Activated naive CD8-positive, alpha-beta T cell treated with anti-CD3 and anti-CD28 coated beads for 36 hours (primary cell): ENCODE measurements at places on chromosomes 7 and 10. TPM values are rescaled to one million over a fixed set of nuclear protein-coding genes. Genes with fewer than 3 reads are reported as not detected.
A peak's percentile ranks its signal among the peaks of the same experiment; 100 is the strongest.

- no peak for DNase-seq
- no peaks in the 10 kb centered on the region for H3K36me3 ChIP-seq
- H3K27me3 ChIP-seq: peaks cover 10% of the 10 kb centered on the region
- H3K4me1 ChIP-seq: no peaks in the 10 kb centered on the region
- H3K4me3 ChIP-seq: no peak overlapping the region
Measured at GRCh38 chr10:10914144-10914543, 103.5 kb upstream of the CELF2 start.

DNA sequence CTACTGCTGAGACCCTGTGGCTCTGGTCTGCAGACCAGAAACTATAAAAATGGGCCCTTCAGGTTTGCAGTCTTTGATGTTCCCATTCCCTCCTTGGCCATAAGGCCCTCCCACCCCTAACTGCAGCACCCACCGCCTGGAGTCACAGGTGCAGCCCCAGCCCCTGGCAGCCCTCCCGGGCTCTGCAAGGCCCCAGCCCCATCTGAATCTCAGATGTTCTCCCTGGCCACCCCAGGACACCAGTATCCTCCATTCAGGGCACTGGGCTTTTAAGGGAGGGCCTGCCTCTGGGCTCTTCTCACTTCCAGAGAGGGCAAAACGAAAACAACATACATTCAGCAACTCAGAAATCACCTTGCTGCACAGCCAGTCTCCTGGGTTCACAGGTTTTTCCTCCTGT lies 107.7 kb upstream of the RET start:
- DNase-seq: no peak
- no peak overlapping the region for H3K4me3 ChIP-seq
- peaks cover 5% of the 10 kb centered on the region for H3K27me3 ChIP-seq
- H3K27ac ChIP-seq: no peak overlapping the region
- no peaks in the 10 kb centered on the region for H3K36me3 ChIP-seq
- no peaks in the 10 kb centered on the region for H3K4me1 ChIP-seq

DNA sequence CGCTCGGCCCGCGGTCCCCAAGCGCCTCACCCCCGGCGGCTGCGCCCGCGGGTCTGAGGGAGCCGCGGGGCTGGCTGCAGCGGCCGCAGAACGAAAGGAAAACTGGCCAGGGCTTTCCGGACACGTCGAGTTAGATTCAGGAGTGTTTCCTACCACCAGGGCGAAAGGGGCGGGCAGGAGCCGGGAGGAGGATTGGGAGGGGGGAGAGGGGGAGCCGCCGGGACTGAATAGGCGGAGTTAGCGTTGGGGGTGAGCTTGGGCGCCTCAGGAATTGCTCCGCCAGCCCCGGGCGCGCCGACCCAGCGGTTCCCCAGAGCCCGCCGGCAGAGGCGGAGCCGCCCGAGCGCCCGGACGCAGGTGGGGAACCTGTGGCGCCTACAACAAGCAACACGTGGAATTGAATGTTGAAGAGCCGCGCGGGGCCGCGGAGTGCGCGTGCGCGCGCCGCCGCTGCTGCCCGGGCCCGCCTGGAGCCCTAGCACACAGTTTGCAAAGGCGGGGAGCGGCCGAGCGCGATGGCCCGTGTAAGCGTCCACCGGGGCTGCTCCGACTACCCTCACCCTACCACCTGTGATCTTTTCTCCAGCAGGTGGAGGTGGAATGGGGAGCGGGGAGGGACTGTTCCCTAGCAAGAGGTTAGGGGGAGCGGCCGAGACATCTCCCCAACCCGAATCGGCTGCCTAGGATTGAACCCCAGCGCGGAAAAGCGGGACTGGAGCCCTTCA lies at the start of gene CADPS2:
TSS of gene CADPS2 (minus strand) at position 104 of the 725 bp plus-strand sequence. CDS start 123 bp downstream, outside the sequence.
- peaks cover 5% of the 10 kb centered on the region for H3K4me1 ChIP-seq
- peak within 1 kb of the TSS; percentile 29 for H3K27ac ChIP-seq
- DNase-seq: peak; percentile 30
- H3K4me3 ChIP-seq: peak within 1 kb of the TSS; percentile 42

GRCh38 chr7:69685293-69685631 lies 87.0 kb downstream of the AUTS2 start:
- no peaks in the 10 kb centered on the region for H3K4me1 ChIP-seq
- no peak overlapping the region for H3K4me3 ChIP-seq
- no peak overlapping the region for H3K27ac ChIP-seq
- H3K27me3 ChIP-seq: no peaks in the 10 kb centered on the region
- H3K36me3 ChIP-seq: no peaks in the 10 kb centered on the region

DNA sequence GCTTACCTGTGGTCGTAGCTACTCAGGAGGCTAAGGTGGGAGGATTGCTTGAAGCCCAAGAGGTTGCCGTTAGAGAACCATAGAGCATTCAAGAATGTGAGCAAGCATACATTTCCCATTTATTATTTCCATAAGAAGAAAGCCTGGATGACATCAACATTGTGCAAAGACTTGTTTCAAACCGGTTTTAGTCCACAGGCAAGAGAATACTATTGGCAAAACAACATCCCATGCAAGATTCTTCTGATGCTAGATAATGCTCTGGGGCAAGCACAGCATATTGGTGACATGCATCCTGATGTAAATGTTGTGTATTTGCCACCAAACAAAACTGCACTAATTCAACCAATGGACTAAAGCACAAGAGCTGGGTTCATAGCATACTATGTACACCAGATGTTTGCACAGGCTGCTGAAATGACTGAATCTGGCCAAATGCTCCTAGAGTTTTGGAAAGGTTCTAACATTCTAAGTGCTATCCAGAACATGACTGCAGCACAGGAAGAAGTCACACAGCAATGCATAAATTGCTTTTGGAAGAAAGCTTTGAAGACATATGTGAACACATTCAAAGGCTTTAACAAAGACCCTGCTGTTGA lies 42.6 kb downstream of the OTUD1 start:
- DNase-seq: no peak
- H3K36me3 ChIP-seq: no peaks in the 10 kb centered on the region
- H3K27ac ChIP-seq: no peak overlapping the region

- H3K27ac ChIP-seq: peak overlapping the region; percentile 89
- DNase-seq: no peak
- H3K36me3 ChIP-seq: peaks cover 9% of the 10 kb centered on the region
- peaks cover 31% of the 10 kb centered on the region for H3K4me1 ChIP-seq
- no peaks in the 10 kb centered on the region for H3K27me3 ChIP-seq
Measured at GRCh38 chr7:101952355-101953247, 135.2 kb downstream of the CUX1 start.

DNA sequence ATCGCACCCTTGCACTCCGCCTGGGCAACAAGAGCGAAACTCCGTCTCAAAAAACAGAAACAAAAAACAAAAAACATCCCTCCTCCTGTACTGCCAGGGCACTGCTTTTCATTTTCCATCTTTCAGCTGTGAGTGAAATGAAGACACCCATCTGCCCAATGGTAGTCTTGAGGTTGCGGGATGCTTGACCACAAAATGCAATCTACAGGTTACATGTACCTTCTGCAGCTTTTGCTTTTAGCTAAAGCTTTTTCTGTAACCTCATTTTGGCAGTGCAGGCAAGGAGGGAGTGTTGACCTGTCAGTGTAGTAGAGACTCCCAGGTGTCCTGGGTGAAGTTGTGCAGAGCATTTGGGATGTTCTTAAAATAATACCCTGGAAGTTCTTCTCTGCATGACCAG lies 476.5 kb downstream of the CALN1 start:
- H3K4me1 ChIP-seq: no peaks in the 10 kb centered on the region
- H3K4me3 ChIP-seq: no peak overlapping the region
- DNase-seq: no peak

- peaks cover 3% of the 10 kb centered on the region for H3K4me1 ChIP-seq
- no peaks in the 10 kb centered on the region for H3K36me3 ChIP-seq
- H3K4me3 ChIP-seq: no peak overlapping the region
- no peak for DNase-seq
- no peak overlapping the region for H3K27ac ChIP-seq
Measured at GRCh38 chr7:85156661-85157208, 30.1 kb downstream of the SEMA3D start.

DNA sequence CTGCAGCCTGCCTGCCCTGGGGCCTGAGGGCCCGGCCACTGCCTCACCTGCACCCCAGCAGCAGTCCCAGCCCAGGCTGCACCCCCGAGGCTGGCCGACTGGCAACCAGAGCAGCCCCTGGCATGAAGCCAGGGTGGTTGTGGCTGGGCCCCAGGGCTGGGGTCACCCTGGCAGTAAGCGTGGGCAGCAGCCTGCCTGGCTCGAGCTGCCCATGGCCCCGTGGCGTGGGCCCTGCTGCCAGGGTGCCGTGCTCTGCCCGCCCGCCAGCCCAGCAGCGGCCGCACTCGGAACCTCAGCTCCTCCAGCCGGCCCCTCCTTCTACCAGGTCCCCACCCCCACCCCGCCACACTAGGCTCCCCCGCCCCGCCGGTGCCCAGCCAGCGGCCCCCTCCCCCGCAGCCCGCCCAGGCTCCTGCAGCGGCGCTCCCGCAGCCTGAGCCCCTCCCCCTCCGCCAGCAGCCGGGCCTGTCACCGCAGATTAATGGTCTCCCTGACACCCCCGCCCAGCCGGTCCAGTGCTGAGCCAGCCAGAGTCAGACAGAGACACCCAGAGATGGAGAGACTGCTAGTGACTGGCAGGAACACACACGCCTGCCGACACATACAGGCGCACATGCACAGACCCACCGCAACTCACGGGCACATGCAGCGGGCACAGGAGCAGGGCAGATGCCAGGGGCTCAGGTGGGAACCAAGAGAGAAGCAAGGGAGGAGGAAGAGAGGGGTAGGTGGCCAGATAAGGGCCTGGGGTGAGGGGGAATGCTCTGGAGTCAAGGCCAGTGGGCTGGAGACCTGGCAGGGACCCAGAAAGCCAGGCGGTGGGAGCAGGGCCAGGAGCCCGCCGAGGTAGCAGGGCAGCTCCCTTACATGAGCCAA lies 22.4 kb downstream of the KCNH2 start:
- peaks cover 6% of the 10 kb centered on the region for H3K4me1 ChIP-seq
- H3K36me3 ChIP-seq: peaks cover 2% of the 10 kb centered on the region
- H3K4me3 ChIP-seq: no peak overlapping the region
- H3K27ac ChIP-seq: no peak overlapping the region
- H3K27me3 ChIP-seq: peaks cover 43% of the 10 kb centered on the region

DNA sequence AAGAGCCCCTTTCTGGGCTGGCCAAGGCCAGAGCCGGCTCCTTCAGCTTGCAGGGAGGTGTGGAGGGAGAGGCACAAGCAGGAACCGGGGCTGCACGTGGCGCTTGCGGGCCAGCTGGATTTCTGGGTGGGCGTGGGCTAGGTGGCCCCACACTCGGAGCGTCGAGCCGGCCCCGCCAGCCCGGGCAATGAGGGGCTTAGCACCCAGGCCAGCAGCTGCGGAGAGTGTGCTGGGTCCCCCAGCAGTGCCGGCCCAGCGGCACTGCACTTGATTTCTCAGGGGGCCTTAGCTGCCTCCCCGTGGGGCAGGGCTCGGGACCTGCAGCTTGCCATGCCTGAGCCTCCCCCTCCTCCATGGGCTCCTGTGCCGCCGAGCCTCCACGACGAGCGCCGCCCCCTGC lies 48.1 kb downstream of the SH2D4B start:
- no peak overlapping the region for H3K27ac ChIP-seq
- H3K36me3 ChIP-seq: no peaks in the 10 kb centered on the region
- DNase-seq: no peak
- no peak overlapping the region for H3K4me3 ChIP-seq
- no peaks in the 10 kb centered on the region for H3K4me1 ChIP-seq

GRCh38 chr7:97871659-97872024 lies 566 bp downstream of the ASNS start:
- H3K27me3 ChIP-seq: no peaks in the 10 kb centered on the region
- H3K36me3 ChIP-seq: peaks cover 27% of the 10 kb centered on the region
- DNase-seq: no peak
- H3K27ac ChIP-seq: peak overlapping the region; percentile 95

Gene LRRN3
- 89.3 TPM for total RNA-seq

Gene TMEM213
- not detected for total RNA-seq

Gene AKR1B15
- not detected for total RNA-seq

Gene IFIT2
- 37.0 TPM for total RNA-seq

Gene PLCE1
- not detected for total RNA-seq

Gene ZNF107
- 17.5 TPM for total RNA-seq

Gene PNLIPRP3
- not detected for total RNA-seq

Gene GPR146
- 2.8 TPM for total RNA-seq
